A375 (cell line): ENCODE measurements at places on chromosomes 4 and X. TPM values are rescaled to one million over a fixed set of nuclear protein-coding genes. Genes with fewer than 3 reads are reported as not detected.

COL25A1 gene
- total RNA-seq: not detected in 2 replicates

CXCL11 gene
- total RNA-seq: not detected in 2 replicates

TMPRSS11F gene
- not detected in 2 replicates for total RNA-seq

SSX4B gene
- total RNA-seq: 0.53 and 1.0 TPM in 2 replicates

SORCS2 gene
- total RNA-seq: 0.49 and 0.77 TPM in 2 replicates

PCDH18 gene
- total RNA-seq: 0.96 and 1.6 TPM in 2 replicates

EDA2R gene
- 2.4 and 2.7 TPM in 2 replicates for total RNA-seq

FAM193A gene
- total RNA-seq: 17.5 and 17.8 TPM in 2 replicates

MAP9 gene
- total RNA-seq: 5.6 and 6.5 TPM in 2 replicates

UGT2B11 gene
- not detected in 2 replicates for total RNA-seq

SOD3 gene
- total RNA-seq: 20.3 and 22.3 TPM in 2 replicates

HPF1 gene
- 13.4 and 15.6 TPM in 2 replicates for total RNA-seq

TMPRSS11D gene
- total RNA-seq: 0.05 TPM in 1 of 2 replicates, not detected in the other

LETM1 gene
- total RNA-seq: 112 and 114 TPM in 2 replicates
